ENCODE measurements at places on chromosomes 7 and 10. TPM values are rescaled to one million over a fixed set of nuclear protein-coding genes. Genes with fewer than 3 reads are reported as not detected.

The PROSER2 gene
- 4.7 TPM for polyA plus RNA-seq

The C10orf120 gene
- polyA plus RNA-seq, result not detected

The ATOH7 gene
- polyA plus RNA-seq, result 0.15 TPM

The STN1 gene
- polyA plus RNA-seq, result 21.7 TPM

The SHH gene
- 0.06 TPM for polyA plus RNA-seq

The OR2A5 gene
- not detected for polyA plus RNA-seq

The NANOS1 gene
- 6.7 TPM for polyA plus RNA-seq

The HOXA2 gene
- 3.1 TPM for polyA plus RNA-seq

The EPHA1 gene
- polyA plus RNA-seq, result 6.0 TPM

The ARHGEF35 gene
- 1.2 TPM for polyA plus RNA-seq

The SLC18A3 gene
- polyA plus RNA-seq, result not detected

The SEMA3C gene
- 139 TPM for polyA plus RNA-seq

The INSYN2A gene
- polyA plus RNA-seq, result 1.1 TPM

The ANLN gene
- polyA plus RNA-seq, result 18.1 TPM

Data from forelimb muscle (tissue), 1 donor.